ENCODE measurements at places on chromosomes 11 and 22.

DNA sequence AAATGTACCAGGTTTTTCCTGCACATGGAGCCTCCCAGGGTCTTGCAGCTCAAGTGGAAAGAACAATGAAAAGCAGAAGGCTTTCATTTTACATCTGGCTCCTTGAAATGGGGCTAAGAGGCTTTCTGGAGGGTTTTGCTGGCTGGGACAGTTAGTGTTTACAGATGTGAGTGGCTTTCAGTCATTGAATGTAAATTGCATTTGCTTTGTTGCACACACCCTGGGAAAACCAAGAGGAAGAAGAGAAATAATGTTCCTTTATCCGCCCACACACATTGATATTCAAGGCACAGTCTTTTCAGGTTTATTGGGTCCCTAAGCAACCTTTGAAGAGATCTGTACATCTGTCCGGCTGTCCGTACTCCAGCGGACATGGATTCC lies 144.5 kb downstream of the SPON1 start:
- no peak for DNase-seq

DNA sequence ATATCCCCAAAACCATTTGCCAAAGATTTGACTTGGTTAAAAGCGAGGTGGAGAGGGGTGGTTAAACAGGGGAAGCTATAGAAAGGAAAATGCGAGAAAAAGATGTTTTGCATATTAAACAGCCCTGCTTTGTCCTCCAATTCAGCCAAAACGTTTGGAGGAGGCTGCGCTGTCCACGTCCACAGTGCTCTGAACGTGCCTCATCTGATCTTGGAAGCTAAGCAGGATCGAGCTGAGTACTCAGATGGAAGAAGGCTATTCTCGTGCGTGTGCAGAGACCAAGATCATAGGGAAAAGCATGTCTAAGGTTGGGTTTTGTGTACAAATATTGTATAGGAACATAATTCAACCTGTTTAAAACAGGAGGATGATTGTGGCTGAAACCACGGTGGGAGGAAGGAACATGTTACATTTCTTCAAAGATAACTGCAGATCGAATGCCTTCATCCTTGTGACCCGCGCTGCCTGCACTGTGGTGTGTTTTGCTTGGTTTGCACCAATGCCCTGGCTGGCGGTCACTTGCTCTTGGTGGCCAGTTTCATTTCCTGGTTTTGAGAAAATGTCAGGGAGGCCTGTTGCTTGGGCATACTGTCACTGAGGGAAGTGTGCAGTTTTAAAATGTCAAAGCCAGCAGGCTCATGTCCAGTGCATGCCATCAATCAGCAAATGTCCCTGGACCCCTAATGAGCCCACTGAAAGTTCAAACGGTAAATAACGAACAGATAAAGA lies 40.4 kb downstream of the FLI1 start:
- no peak for DNase-seq

- DNase-seq: no peak
Measured at GRCh38 chr11:15119352-15119751, 4.6 kb downstream of the INSC start.

DNA sequence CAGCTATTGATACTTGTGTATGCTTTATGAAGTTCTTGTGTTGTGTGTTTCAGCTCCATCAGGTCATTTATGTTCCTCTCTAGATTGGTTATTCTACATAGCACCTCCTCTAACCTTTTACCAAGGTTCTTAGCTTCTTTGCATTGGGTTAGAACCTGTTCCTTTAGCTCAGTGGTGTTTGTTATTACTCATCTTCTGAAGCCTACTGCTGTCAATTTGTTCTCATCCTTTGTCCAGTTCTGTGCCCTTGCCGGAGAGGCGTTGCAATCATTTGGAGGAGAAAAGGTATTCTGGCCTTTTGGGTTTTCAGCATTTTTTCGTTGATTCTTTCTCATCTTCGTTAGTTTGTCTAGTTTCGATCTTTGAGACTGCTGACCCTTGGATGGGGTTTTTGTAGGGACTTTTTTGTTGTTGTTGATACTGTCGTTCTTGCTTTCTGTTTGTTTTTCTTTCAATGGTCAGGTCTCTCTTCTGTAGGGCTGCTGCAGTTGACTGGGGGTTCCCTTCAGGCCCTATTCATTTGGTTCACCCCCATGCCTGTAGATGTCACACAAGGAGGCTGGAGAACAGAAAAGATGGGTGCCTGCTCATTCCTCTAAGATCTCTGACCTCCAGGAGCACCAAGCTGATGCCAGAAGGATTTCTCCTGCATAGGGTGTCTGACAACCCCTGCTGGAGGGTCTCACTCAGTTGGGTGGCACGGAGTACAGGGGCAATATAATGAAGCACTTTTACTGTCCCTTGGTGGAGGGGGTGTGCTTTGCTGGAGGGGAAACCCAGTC lies 35.9 kb upstream of the MUC15 start:
- DNase-seq: no peak

DNA sequence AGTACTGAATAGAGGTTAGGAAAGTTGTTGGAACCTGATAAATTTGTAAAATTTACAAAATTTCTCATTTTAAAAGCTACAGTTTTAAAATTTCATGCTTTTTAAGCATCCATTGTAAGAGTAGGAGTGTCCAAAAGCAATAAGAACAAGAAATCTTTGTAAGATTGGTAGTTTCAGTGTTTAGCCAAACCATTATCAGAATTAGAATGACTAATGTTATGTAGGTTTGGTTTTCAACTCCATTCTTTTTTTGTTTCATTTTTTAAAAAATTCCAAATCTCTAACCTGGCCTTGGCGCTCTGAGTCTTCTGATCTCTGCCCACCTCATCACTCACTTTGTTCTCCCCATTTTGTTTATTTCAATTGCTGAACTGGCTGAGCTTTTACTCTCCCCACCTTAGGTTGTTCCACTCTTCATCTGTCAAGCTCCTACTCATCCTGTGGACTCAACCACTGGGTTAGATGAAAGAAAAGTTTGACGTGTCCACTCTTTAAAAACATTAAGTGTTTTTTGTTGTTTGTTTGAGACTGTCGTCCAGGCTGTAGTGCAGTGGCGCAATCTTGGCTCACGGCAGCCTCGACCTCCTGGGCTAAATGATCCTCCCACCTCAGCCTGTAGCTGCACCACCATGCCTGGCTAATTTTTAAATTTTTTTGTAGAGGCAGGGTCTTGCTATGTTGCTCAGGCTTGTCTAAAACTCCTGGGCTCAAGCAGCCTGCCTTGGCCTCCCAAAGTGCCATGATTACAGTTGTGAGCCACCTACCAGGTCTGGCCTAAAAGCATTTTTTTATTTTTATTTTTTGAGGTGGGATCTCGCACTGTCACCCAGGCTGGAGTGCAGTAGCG lies 14.0 kb downstream of the EP300 start:
- DNase-seq: no peak

DNA sequence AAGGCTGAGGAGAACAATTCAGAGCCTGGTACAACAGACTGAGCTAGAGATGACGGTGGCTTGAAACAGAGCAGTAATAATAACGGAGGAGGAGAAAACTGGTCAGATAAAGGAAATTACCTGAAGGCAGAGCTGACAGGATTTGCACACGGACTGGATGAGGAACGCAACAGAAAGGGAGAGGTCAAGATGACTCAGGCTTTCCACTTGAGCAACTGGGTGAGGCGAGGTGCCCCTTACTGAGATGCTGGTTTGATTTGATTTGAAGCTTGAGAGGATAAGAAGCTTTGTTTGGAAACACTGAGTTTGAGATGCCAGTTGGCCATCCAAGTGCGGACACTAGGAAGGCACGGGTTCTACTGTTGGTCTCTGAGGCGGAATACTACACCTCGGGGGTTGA lies 35.4 kb upstream of the NRIP3 start:
- no peak for DNase-seq

GRCh38 chr11:57645689-57646085 lies 4.0 kb downstream of the YPEL4 start:
- DNase-seq: no peak

DNA sequence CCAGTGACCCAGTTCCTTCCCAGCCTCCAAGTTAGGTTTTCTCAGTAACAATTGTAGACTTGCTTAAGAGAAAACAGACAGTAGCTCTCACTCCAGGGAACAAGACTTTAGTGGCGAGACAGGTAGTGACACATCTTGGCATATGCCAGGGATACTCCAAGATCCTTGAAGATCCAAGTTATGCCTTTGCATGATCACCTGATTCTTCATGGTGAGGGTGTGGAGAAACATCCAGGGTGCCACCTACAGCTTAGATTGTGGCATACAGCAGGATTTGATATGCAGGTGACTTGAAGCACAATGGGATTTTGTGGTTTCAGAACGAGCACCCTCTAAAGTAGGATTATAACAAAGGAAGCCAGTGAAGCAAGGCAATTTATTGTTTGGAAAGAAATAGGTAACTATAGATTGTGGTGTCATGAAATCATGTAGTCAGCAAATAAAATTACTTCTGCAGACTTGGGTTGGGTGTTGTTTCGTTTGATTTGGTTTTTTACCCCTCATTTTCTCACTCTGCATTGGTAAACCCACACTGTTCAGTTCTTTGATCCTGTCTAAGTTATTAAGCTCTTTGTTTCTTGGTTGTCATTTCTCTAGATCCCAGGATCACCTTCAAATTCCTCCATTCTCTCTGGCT lies 9.2 kb downstream of the POU2AF3 start:
- no peak for DNase-seq

GRCh38 chr11:124736736-124737135 lies 3.0 kb upstream of the NRGN start:
- no peak for DNase-seq

- no peak for DNase-seq
Measured at GRCh38 chr11:69831985-69832384, 12.8 kb upstream of the FGF3 start.

DNA sequence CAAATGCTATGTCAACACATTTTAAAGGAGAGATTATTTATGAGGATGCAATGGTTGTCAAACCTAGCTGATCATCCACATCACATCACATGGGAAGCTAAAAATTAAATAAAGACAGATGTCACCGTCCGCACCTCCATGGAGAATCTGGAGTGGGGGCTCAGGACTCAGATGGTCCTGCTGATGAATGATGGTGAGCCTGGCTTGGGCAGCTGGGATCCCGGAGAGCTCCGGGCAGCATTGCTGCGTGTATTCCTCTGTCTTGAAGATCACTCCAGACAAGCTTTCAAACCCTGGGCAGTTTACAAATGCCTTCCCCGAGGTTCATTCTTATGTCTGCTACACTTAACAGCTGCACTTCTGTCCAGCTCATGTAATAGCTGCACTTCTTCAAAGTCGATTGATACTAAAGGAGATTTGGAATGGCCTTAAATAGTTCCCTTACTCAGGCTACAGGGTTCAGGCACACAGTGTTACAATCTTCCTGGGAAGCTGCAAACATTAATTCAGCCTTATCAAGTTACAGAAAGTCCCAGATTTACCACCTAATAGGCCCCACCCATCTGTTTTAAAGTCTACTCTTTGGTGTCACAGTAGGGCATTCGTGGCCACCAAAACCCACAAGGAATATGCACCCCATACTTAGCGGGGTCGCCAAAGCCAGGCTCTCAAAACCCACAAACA lies 34.7 kb upstream of the CSNK2A3 start:
- no peak for DNase-seq

DNA sequence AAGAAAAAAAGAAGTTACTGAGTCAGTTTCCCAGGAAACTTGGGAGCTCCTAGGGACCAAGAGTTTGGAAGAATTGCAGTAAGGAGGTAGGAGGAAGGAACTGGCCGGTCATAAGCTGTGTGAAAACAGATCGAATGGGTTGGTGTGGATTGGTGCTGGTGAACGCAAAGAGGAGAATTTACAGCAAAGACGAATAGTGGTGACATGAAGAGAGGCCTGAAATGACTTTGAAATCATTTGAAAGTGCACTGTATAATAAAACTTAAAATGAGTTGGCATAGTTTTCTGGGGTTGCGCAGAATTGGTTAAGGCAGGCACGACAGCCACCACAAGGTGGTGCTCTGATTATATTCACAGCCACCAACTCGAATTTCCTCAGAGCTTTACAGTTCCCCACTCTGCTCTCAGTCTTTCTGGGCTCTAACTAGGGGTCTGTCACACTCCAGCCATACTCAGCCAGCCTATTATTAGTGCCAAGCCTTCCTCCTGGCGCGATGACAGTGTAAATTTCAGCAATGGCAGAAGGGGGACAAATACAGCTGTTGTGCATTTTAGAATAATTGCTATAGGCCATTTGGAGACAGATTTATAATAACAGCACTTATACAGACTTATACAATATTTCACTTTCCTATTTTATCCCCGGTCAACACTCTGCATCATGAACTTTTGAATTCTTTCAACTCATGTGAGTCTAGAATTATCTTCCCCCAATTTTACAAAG lies 8.3 kb upstream of the HTR3B start:
- DNase-seq: no peak

GRCh38 chr22:20904008-20904979 lies 12.9 kb upstream of the CRKL start:
- no peak for DNase-seq

DNA sequence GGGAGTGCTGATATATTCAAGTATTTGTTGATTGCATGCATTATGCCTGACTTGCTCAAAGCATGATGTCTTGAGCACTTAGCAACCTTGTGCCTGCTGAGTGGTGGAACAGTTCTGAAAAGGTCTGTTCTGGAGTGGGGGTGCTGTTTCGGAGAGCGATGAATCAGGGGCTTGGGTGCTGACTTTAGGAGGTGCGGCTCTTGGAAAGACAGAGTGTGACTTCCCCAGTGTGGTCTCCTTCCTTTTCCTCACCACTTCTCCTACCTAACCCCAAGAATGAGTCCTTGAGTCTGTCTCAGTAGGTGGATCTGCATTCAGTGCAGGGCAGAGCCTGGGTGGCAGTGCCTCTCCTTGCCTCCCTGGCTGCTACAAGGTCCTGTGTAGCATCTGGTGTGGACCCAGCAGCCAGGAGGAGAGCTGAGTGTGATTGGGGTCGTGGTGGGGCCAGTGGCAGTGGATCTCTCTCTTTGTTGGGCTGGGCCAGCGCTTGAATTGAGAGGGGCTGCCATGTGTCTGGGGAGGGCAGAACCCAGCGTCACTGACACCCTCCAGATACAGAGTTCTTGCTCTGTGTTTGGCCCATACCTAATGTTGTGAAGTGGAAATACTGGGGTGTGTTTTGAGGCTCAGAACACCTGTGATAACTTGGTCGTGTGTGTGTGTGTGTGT lies 35.9 kb downstream of the ST3GAL4 start:
- no peak for DNase-seq

DNA sequence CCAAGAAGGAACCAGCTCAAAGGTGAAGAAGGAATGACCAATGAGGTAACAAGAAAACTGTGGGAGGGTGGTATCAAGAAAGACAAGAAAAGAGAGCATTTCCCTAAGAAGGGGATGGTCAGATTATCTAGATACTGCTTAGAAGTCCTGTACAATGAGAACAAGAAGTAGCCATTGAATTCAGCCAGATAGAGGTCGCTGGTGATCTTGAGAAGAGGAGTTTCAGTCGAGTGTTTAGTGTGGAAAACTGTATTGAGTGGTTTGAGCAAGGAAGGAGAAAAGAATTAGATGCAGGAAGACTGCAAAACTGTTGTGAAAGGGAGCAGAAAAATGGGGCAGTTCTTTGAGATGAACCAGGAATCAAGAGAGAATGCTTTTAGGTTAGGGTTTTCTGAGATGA lies 74.6 kb upstream of the FAT3 start:
- no peak for DNase-seq

- DNase-seq: no peak
Measured at GRCh38 chr11:62143727-62144126, 19.9 kb downstream of the INCENP start.

GRCh38 chr11:2837096-2837601 lies 48.4 kb downstream of the CDKN1C start:
- DNase-seq: no peak
